DND-41 (cell line): ENCODE measurements at places on chromosomes 12 and 14.

- no peak for DNase-seq
- H3K27me3 ChIP-seq = peaks cover 8% of the 10 kb centered on the region
- no peak overlapping the region for H3K4me3 ChIP-seq
- H3K27ac ChIP-seq = no peak overlapping the region
- no peaks in the 10 kb centered on the region for H3K36me3 ChIP-seq
Observed at GRCh38 chr14:59103396-59103795, 85.1 kb upstream of the DAAM1 start.

- DNase-seq = no peak
- H3K4me1 ChIP-seq = peaks cover 30% of the 10 kb centered on the region
- H3K27ac ChIP-seq = no peak overlapping the region
- H3K36me3 ChIP-seq = no peaks in the 10 kb centered on the region
- H3K4me3 ChIP-seq = no peak overlapping the region
Observed at GRCh38 chr12:15556411-15557102, 232.6 kb downstream of the EPS8 start.

GRCh38 chr12:31991815-31992214, 32.6 kb downstream of the RESF1 start:
- H3K36me3 ChIP-seq = peaks cover 94% of the 10 kb centered on the region
- no peak overlapping the region for H3K4me3 ChIP-seq
- H3K4me1 ChIP-seq = 0 out of 2 replicates have a peak, but pooled peaks cover 4% of the 10 kb centered on the region
- DNase-seq = no peak

DNA sequence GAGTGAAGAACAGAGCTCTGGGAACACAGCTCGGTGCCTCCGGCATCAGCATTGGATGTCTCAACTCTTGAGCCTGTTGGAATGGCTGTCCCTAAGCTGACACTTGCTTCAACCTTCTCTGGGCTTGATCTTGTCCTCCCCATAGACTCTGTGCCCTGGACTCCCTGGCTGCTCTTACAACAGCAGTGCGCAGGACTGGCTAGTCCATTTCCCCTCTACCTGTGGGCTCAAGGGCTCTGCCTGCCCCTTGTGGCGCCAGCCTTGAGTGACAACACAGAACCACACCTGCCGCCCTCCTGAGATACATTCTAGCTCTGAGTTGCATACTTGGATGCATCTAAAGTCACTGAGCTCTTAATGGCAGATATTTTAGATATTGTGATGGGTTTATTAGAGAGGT, 6.2 kb downstream of the CRADD start:
- DNase-seq = no peak
- peak overlapping the region; percentile 10; the same call in 1 of the 2 replicates for H3K27ac ChIP-seq
- peaks cover 6% of the 10 kb centered on the region for H3K36me3 ChIP-seq
- H3K4me1 ChIP-seq = peaks cover 61% of the 10 kb centered on the region
- no peaks in the 10 kb centered on the region for H3K27me3 ChIP-seq

DNA sequence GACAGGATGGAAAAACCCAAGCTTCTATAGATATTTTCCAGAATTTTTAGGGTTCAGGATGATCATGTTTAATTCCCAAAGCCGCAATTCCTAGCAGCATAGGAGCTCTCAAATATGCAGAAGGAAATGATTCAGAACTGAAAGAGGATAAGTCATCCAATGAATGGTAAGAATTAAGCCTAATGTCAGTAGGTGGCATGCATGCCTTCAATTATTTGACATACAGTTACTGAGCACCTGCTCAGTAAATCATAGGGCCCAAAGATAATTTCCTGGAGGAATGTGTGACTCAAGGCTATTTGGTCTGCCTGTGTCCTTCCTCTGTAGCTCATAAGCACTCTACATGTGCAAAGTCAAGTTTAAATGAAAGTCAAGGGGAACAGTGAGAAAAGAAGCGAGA, 116.8 kb upstream of the SLC38A4 start:
- no peak for DNase-seq
- no peaks in the 10 kb centered on the region for H3K27me3 ChIP-seq
- no peaks in the 10 kb centered on the region for H3K36me3 ChIP-seq
- no peaks in the 10 kb centered on the region for H3K4me1 ChIP-seq
- no peak overlapping the region for H3K27ac ChIP-seq

DNA sequence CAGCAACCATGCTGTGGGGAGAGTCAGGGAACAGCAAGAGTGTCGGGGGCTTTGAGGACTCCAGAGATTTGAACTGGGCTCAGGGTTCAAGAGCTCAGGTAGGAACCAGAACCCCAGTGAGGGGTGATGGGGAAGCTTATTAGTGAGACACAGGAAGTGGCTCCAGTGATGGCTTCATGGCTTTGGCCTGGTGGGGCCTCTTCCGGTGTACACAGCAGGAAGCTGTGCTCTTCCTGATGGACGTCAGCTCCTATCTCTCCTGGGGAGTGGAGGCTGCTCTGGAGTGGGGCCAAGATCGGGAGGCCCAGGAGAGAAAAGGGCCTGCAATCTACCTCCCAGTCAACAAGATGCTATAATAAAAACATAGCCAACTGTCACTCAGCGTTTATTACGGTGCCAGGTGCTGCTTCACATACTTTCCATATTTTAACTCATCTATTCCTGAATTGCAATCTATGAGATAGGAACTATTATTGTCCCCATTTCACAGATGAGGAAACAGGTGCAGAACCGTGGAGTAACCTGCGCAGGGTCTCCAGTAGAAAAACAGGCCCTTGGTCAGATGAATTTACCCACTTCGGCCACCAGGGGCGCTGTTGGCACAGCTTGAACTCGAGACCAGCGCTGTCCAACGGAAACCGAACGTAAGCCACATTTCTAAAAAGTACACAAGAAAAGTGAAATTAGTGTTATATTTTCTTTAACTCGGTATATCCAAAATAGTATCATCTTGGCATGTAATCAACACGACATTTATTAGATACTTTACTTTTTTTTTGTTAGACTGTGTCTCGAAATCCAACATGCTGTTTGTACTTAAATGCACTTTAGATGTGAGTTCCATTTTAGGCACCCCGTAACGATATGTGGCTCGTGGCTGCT, 63.6 kb upstream of the DLK1 start:
- no peak overlapping the region for H3K27ac ChIP-seq
- H3K36me3 ChIP-seq = no peaks in the 10 kb centered on the region
- H3K27me3 ChIP-seq = no peaks in the 10 kb centered on the region
- H3K4me3 ChIP-seq = no peak overlapping the region
- H3K4me1 ChIP-seq = no peaks in the 10 kb centered on the region

DNA sequence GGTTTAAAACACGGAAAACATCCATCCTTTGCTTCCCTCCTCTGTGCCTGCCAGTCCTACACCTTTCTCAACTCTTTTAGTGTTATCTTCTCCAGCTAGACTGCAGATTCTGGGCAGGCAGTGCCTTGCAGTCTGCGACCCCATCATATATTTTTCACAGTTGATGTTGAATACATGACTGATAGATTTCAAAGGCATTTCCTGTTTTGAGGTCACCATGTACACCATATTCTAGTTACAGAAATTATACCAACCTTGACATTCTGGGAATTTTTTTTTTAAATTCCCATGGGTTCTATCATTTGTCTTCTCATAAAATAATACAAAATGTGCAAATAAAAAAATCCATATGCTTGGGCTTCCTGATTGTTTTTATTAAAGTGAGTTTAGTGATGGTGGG, 16.6 kb downstream of the SOCS2 start:
- peaks cover 67% of the 10 kb centered on the region for H3K4me1 ChIP-seq
- no peaks in the 10 kb centered on the region for H3K27me3 ChIP-seq
- DNase-seq = peak; percentile 52
- no peak overlapping the region for H3K4me3 ChIP-seq

GRCh38 chr14:98181241-98181640, 1090.8 kb downstream of the BCL11B start:
- H3K36me3 ChIP-seq = no peaks in the 10 kb centered on the region; the same call in 1 of the 2 replicates
- peak overlapping the region; percentile 99 for H3K27ac ChIP-seq
- H3K4me3 ChIP-seq = no peak overlapping the region
- peaks cover 92% of the 10 kb centered on the region for H3K4me1 ChIP-seq
- H3K27me3 ChIP-seq = no peaks in the 10 kb centered on the region
- no peak for DNase-seq

DNA sequence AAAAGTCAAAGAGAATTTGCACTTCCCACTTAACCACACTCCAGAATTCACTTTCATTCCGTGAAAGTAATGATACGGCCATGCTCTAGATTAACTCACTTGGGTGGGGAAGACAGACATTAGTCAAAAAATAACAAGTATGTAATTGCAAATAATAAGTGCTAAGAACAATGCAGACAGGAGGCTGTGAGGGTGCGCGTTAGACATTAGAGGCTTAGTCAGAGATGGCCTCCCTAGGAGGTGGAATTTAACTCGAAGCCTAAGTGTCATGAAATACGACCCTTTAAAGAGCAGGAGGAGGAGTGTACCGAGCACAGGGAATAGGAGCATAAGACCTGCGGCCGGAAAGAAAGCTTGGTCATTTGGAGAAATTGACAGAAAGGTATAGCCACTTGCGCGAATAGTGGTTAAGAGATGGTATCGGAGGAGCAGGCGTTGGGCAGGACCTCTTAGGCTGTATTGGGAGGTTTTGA, 628 bp downstream of the SNRPF start:
- peak; percentile 18 for DNase-seq
- H3K27me3 ChIP-seq = no peaks in the 10 kb centered on the region
- peaks cover 33% of the 10 kb centered on the region for H3K4me1 ChIP-seq
- H3K27ac ChIP-seq = peak overlapping the region; percentile 82
- H3K36me3 ChIP-seq = peaks cover 44% of the 10 kb centered on the region

- no peak overlapping the region for H3K27ac ChIP-seq
- no peaks in the 10 kb centered on the region for H3K4me1 ChIP-seq
- H3K4me3 ChIP-seq = no peak overlapping the region
- H3K36me3 ChIP-seq = peaks cover 86% of the 10 kb centered on the region
- no peaks in the 10 kb centered on the region for H3K27me3 ChIP-seq
Observed at GRCh38 chr14:61484826-61485584, 163.6 kb downstream of the PRKCH start.

DNA sequence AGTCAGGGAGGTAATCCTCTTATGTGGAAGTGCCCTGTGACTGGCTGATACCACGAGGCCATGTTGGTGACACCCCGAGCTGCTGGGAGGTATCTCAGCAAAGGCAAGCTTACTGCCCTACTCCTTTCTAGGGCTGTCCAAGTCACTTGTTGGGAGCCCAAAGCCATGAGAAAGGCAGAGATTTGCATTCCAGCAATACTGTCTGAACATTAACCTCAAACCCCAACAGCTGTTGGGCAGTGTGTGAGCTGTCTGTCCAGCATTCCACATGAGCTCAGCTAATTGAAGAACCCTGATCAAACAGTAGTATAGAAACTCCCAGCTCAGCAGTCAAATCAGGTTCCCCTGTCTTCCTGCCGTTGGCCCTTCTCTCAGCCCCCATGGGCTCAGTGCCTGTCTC, 9.2 kb downstream of the ABHD4 start:
- no peak overlapping the region for H3K27ac ChIP-seq
- H3K4me1 ChIP-seq = no peaks in the 10 kb centered on the region
- no peaks in the 10 kb centered on the region for H3K36me3 ChIP-seq
- DNase-seq = no peak

- DNase-seq = peak; percentile 73
- H3K27me3 ChIP-seq = no peaks in the 10 kb centered on the region
- no peak overlapping the region for H3K4me3 ChIP-seq
- H3K36me3 ChIP-seq = no peaks in the 10 kb centered on the region
Observed at GRCh38 chr12:116325336-116325664, 47.8 kb upstream of the MED13L start.

DNA sequence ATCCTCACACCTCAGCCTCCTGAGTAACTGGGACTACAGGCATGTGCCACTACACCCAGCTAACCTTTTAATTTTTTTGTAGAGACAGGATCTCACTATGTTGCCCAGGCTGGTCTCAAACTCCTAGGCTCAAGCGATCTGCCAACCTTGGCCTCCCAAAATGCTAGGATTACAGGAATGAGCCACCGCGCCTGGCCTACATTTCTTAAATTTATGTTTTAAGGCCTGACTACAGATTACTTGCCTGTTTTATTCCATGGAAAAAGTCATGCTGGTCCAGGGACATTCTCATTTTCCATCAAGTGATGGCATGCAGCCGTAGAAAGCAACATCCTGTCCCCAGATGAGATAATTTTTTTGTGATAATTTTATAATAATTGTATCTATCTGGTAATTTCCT, 6.1 kb downstream of the CD9 start:
- no peaks in the 10 kb centered on the region for H3K36me3 ChIP-seq
- H3K27me3 ChIP-seq = peaks cover 17% of the 10 kb centered on the region
- no peak overlapping the region for H3K27ac ChIP-seq

- no peak overlapping the region for H3K27ac ChIP-seq
- no peaks in the 10 kb centered on the region for H3K36me3 ChIP-seq
- DNase-seq = no peak
- H3K27me3 ChIP-seq = no peaks in the 10 kb centered on the region
- no peaks in the 10 kb centered on the region for H3K4me1 ChIP-seq
Observed at GRCh38 chr14:31944256-31945073, 132.6 kb upstream of the ARHGAP5 start.

GRCh38 chr12:90958347-90958746, 3.4 kb upstream of the CCER1 start:
- no peak for DNase-seq
- H3K27me3 ChIP-seq = no peaks in the 10 kb centered on the region

- DNase-seq = no peak
- H3K27ac ChIP-seq = no peak overlapping the region
- no peak overlapping the region for H3K4me3 ChIP-seq
- H3K27me3 ChIP-seq = no peaks in the 10 kb centered on the region
Observed at GRCh38 chr14:103891667-103892215, 36.5 kb upstream of the TDRD9 start.

GRCh38 chr14:65303899-65304222, 108.7 kb upstream of the FUT8 start:
- no peaks in the 10 kb centered on the region for H3K36me3 ChIP-seq
- no peak overlapping the region for H3K27ac ChIP-seq
- no peaks in the 10 kb centered on the region for H3K27me3 ChIP-seq
- DNase-seq = no peak
- no peaks in the 10 kb centered on the region for H3K4me1 ChIP-seq

- peaks cover 50% of the 10 kb centered on the region for H3K4me1 ChIP-seq
- no peaks in the 10 kb centered on the region for H3K27me3 ChIP-seq
- peak within 1 kb of the TSS; percentile 94 for H3K27ac ChIP-seq
Observed at GRCh38 chr12:15882118-15882971, at the start of gene STRAP. Gene STRAP, plus strand, starts transcription at chr12:15882387. Its CDS starts 321 bp downstream, at chr12:15882708.

- H3K27ac ChIP-seq = no peak overlapping the region
- no peaks in the 10 kb centered on the region for H3K36me3 ChIP-seq
- H3K27me3 ChIP-seq = no peaks in the 10 kb centered on the region
- H3K4me3 ChIP-seq = no peak overlapping the region
- DNase-seq = no peak
Observed at GRCh38 chr14:51295646-51296263, 55.7 kb downstream of the TMX1 start.

- H3K27ac ChIP-seq = no peak overlapping the region
- H3K4me3 ChIP-seq = no peak overlapping the region
- DNase-seq = no peak
- no peaks in the 10 kb centered on the region for H3K36me3 ChIP-seq
- peaks cover 3% of the 10 kb centered on the region; the same call in 1 of the 2 replicates for H3K4me1 ChIP-seq
Observed at GRCh38 chr12:67928621-67929383, 60.4 kb upstream of the IFNG-AS1 start.

DNA sequence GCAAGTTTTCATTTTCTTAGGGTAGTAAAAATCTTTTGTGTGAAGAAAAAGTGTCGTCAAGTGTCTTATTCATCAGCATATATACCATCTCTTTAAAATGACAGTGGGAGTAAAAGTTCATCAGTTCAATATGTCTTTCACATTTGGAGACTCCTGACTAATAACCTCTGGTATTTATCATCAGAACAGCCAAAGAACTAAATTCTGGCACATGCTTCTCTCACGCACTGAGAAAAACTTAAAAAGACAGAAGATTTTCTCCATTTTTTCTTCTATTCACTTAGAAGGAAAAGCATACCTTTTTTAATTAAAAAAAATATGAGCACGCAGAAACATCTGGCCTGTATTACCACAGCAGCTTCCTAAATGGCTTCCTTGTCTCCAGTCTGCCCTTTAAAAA, 265.7 kb downstream of the AKAP6 start:
- no peak for DNase-seq
- H3K4me1 ChIP-seq = no peaks in the 10 kb centered on the region
- H3K4me3 ChIP-seq = no peak overlapping the region
- no peaks in the 10 kb centered on the region for H3K27me3 ChIP-seq
